Endothelial cell (in vitro differentiated cells): ENCODE measurements at places on chromosomes 3 and 15. TPM values are rescaled to one million over a fixed set of nuclear protein-coding genes. Genes with fewer than 3 reads are reported as not detected.

- DNase-seq, result no peak
Measured at GRCh38 chr3:89303701-89304100, 196.3 kb downstream of the EPHA3 start.

DNA sequence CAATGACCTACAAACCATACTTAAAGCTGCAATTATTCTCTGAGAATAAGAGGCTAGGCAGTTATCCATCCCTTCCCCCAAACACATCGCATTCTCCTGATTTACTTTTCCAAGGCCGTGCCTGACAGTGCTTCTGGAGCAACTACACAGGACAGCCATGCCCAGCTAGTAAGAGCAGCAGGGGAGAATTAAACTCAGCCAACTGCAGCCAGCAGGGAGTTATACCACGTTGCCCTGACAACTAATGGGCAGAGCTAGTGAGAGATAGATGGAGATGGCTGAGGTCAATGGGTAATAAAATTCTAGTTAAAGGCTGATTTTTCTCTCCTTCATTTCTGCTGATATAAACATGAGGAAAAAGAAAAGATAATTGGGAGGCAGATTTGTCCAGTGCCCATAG lies 193.8 kb upstream of the PPP2R3A start:
- no peak for DNase-seq

GRCh38 chr15:51828621-51829375 lies 655 bp upstream of the TMOD3 start:
- no peak for DNase-seq

DNA sequence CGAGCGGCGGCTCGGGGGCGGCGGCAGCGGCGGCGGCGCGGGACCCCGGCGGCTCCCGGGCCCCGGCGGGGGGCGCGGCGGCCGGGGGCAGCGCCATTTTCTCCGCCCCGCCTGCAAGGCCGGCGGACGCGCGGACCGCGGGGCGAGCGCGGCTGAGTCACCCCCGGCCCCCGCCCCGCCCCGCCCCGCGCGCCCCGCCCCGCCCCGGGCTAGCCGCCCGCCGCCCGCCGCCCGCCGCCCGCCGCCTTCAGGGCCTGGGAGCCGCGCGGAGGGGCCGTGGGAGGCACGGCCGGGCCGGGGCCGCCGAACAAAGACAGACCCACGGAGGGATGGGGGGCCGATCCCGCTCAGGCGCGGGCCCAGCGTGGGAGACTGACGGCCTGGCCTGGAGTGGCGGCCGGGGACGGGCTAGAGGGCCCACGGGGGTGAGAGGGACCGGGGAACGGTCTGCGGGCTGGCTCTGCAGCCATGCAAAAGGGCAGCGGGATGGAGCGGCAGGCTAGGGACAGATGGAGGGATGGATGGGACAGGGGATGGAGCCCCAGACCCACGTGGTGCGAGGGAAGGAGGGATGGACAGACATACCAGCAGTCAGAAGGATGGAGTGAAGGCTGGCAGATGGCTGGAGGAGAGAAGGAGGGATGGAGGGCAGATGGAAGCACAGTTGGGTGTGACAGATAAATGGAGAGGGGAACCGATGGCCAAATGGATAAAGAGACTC lies at the start of gene EIF4E3:
Gene EIF4E3 (minus strand): TSS at position 132 of the 721 bp plus-strand sequence. CDS start 35 bp downstream, at position 97.
- peak; percentile 23 for DNase-seq

DNA sequence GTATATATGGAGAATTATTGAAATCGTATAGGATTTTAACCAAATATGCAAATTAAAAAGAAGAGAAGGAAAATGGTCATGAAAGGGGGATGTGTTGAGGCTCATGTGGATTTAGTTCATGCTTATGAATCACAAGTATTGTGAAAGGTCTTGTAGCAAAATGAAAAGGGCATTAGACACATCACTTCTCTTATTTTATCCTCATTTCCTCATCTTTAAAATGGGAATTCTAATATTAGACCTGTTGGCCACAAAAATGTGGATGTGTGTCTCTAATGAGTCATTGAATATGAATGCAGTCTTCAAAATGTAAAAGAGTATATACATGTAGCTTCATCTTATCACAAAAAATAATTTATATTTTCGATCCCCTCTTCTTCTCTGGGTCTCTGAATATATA lies 14.9 kb upstream of the ALCAM start:
- no peak for DNase-seq

- DNase-seq, result no peak
Measured at GRCh38 chr15:90924375-90924774, 8.0 kb downstream of the HDDC3 start.

Gene MOBP
- total RNA-seq, result not detected

Gene GJD2
- total RNA-seq, result 0.54 TPM

DNA sequence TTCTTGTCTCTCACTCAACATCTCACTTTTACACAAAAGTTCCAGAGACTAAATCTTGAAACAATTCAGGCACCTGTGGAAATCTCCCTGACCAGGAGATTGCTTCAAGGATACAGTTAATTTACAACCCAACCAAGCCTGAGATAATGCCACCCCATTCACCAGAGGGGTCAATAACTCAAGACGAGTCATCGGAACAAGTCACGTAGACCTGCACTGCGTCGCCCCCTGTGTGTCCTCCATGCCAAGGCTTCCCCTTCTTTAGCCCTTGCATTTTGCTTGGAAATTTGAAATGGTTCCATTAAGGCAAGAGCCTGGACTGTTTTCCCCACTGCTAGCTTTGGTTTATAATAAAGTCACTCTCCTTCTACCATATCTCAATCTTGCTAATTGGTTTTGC lies 129.0 kb upstream of the NEO1 start:
- no peak for DNase-seq

Gene PDZRN3
- total RNA-seq, result 1.3 TPM

DNA sequence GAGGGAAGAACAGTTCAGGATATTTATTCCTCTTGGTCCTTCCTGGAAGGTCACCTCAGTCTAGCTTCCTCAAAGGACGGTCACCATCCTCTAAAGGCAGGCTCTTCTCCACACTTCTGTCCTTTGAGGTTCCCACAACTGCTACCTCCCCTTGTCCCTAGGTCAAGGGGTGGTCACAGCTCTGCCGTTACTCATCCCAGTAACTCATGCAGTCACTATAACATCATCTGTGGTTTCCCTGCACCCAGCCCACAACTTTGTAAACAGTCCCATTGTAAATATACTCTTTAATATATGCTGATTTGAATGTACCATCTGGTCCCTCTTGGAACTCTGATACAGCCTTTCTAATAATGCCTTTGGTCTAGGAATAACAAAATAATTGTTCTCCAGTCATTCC lies 887.4 kb downstream of the FHIT start:
- DNase-seq, result no peak

GRCh38 chr3:179750720-179751328 lies 98.0 kb downstream of the USP13 start:
- DNase-seq, result peak; percentile 26

- DNase-seq, result no peak
Measured at GRCh38 chr3:94071713-94072284, 8.9 kb downstream of the NSUN3 start.

- DNase-seq, result no peak
Measured at GRCh38 chr3:30682434-30683155, 76.2 kb downstream of the TGFBR2 start.

Gene IL17RE
- total RNA-seq, result 0.74 TPM

- DNase-seq, result no peak
Measured at GRCh38 chr15:44033894-44034293, 161.2 kb downstream of the FRMD5 start.

- DNase-seq, result no peak
Measured at GRCh38 chr15:72820278-72820677, 36.7 kb upstream of the ADPGK start.

DNA sequence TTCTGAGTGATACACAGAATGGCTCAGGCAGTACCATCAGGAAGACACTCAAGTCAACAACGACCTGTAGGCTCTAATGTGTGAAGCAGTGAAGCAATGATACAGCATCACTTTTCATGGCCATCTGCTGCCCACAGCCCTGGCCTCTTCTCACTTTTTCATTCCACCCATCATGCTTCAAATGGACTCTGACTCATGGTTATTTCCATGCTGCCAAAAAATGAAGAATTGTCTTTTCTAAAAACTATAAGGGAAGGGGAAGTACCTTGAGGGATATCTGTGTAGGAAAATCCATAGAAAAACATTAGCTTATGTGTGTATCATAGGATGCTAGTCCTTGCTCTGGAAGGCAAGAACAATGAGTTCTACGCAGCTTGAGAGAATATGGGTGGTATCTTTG lies 11.5 kb downstream of the HGD start:
- DNase-seq, result no peak

DNA sequence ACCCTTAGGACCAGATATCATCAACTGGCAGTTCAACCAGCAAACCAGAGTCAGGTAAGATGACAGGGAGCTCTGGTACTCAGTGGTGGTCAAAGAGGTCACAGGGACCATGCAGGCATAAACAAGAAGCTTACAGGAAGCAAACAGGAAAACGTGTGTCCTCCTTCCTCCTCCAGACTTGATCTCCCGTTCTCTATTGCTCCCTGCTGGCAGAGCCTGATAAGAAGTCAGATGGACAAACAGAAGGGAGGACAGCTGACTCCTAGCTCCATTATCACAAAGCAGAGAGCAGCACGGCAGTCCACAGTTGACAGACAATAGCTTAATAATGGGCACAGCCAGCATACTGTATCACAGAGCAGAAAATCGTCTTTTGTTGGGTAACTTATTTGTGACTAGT lies 156.5 kb upstream of the SLC2A2 start:
- peak; percentile 39 for DNase-seq

- no peak for DNase-seq
Measured at GRCh38 chr3:85475346-85475745, 516.6 kb downstream of the CADM2 start.

DNA sequence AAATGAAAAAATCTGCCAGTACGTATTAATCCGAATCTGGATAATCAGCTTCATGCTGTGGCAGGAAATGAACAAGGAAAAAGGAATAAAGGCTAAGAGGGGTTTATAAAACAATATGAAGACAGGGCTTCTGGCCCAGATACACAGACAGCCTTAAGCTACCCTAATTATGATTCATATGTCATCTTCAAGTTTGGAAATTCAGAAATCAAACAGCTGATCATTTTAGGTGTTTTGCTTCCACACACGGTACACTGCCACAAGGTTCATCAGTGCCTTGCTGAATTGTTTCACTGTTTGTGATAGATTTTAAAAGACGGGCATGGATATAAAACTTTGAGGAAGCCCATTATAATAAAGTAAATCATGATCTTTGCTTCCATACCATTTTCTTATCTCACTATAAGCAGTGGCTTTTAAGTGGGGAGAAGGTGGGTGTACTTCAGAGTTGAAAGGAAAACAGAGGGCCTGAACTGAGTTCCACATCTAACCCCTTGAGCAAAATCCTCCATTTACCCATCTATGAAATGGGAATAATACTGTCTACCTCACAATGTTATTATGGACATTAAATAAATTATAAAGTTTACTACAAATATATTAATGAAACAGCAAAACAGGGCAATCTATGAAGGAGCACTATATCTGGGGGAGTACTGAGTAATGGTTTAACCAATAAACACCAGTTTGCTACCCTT lies 15.7 kb downstream of the GTPBP8 start:
- DNase-seq, result no peak

DNA sequence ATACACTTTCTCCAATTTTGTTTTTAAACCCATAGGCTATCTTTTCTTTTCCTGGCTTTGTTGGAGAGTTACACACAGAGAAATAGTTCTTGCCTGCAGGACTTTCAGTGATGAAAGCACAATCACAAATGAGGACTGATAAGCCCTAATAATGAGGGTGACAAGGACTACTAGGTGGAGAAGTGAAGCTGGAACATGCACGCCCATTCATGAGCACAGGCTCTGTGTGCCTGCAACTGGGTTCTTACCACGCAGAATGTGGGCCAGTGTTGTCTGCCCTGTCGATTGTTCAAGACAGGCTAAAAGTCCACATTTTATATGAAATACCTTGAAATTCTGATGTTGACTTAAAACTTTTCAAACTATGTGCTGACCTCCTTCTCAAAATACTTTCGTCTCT lies 162.3 kb upstream of the STRIT1 start:
- no peak for DNase-seq

Gene ATP13A5
- 0.23 TPM for total RNA-seq

GRCh38 chr3:101179637-101180036 lies 140.7 kb downstream of the IMPG2 start:
- DNase-seq, result no peak

Gene VPS13C
- 50.9 TPM for total RNA-seq

DNA sequence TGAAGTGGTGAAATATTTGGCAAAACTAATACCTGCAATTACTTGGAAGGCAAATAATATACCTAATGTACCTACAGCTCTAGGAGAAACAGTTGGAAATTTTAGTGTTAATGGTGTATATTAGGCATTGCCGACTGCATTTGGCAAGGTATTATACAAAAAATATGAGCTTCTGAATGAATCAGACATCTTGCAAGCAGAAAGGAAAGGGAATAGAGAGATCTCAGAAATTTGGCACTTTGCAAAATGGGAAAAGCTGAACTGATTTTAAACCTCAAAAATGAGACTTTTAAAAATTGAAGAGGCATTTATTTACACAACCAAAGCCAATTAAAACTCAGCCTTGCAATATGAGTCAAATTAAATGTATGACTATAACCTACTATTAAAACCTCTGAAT lies 40.2 kb upstream of the C15orf61 start:
- DNase-seq, result no peak

DNA sequence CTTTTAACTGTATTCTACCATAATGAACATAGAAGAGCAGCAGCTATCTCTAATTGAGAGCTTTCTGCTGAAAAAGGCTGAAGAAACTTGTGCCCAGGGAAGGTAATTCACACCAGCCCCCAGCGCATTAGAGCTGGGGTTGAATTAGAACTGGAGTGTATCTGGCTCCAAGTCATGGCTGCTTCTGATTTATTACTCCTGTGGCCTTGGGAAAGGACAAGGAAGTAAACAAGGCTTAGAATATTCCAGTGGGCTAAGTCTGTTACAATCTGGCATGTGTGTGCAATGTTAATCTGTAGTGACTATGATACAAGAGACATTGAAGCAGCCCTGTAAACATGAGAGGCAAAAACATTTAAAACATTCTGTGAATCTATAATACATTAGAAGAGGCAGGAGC lies 18.1 kb downstream of the CPA3 start:
- DNase-seq, result no peak

Gene GPR171
- not detected for total RNA-seq

GRCh38 chr3:53264718-53265117 lies 8.9 kb upstream of the TKT start:
- DNase-seq, result no peak

- no peak for DNase-seq
Measured at GRCh38 chr3:13075318-13075717, 2.1 kb upstream of the IQSEC1 start.

GRCh38 chr3:42749753-42750231 lies 23.3 kb downstream of the CCDC13 start:
- no peak for DNase-seq

- no peak for DNase-seq
Measured at GRCh38 chr3:196280689-196281440, 6.7 kb downstream of the PCYT1A start.

DNA sequence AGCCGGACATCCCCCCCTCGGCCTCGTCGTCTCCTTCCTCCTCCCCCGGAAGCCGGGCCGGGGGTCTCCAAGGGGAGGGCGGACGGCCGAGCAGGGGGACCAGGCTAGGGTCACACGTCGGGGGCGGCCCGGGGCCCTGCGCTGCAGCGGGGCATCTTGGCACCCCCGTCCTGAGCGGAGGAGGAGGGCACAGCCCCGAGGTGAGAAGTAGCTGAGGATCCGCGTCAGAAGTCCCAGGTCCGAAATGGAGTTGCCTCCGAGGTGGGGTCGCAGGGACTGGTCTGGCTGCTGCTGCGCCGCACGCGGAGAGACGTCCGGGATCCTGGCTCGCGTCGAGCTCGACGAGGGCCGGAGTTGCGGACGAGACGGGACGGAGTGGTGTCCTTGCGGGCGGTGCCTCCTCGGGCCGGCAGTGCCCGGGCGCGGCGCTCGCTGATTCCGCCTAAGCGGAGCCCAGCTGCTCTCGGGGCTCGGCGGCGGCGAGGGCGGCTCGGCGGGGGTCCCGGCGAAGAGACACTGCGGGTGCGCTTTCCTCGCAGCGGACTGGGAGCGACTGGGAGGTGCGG lies at the start of gene ADCY5:
Gene ADCY5 (minus strand): TSS at position 555 of the 566 bp plus-strand sequence. CDS start 545 bp downstream, at position 10.
- peak; percentile 33 for DNase-seq
